ENCODE measurements at places on chromosomes 4 and X. TPM values are rescaled to one million over a fixed set of nuclear protein-coding genes. Genes with fewer than 3 reads are reported as not detected.

The CENPU gene
- 15.4 TPM for total RNA-seq

The SRPX gene
- 388 TPM for total RNA-seq

The TEX13C gene
- not detected for total RNA-seq

The GPC3 gene
- total RNA-seq = 1.5 TPM

The USP53 gene
- total RNA-seq = 143 TPM
